Pulmonary artery endothelial cell (primary cell): ENCODE measurements at places on chromosomes 5 and 9. TPM values are rescaled to one million over a fixed set of nuclear protein-coding genes. Genes with fewer than 3 reads are reported as not detected.

GRCh38 chr5:103340717-103341388, 82.3 kb downstream of the MACIR start:
- no peak for DNase-seq

GRCh38 chr5:58394339-58394738, 65.5 kb downstream of the PLK2 start:
- DNase-seq, result no peak

- DNase-seq, result no peak
Observed at GRCh38 chr5:50922942-50923767, 256.7 kb downstream of the PARP8 start.

GRCh38 chr5:73858054-73858453, 232.1 kb downstream of the ARHGEF28 start:
- DNase-seq, result no peak

- no peak for DNase-seq
Observed at GRCh38 chr5:64532212-64532611, 26.4 kb downstream of the RGS7BP start.

DNA sequence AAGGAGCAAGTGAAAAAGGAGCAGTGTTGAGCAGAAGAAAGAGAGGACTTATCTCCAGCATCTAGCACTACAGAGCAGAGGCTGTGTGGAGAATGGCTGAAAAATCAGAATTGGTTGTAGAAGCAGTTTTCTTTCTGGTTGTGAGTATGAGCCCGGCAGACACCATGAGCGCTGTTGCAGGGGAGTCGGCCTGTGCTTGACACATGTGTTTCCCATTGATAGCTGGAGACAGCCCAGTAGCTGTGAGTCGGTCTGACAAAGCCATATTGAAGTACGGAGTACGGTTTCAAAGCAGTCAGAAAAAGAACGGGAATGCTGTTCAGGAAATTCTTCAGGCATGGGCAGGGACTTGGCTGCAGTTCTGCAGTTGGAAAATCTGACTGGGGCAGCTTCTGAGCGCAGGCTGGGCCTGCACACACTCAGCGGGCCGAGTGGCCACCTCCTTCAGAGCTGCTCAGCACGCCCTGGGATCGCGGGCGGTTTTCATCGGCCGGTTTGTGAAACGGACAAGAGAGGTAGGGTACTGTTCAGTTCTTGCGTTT, at the start of gene SGCD:
TSS of gene SGCD (plus strand) at position 447 of the 542 bp plus-strand sequence.
- DNase-seq, result no peak

DNA sequence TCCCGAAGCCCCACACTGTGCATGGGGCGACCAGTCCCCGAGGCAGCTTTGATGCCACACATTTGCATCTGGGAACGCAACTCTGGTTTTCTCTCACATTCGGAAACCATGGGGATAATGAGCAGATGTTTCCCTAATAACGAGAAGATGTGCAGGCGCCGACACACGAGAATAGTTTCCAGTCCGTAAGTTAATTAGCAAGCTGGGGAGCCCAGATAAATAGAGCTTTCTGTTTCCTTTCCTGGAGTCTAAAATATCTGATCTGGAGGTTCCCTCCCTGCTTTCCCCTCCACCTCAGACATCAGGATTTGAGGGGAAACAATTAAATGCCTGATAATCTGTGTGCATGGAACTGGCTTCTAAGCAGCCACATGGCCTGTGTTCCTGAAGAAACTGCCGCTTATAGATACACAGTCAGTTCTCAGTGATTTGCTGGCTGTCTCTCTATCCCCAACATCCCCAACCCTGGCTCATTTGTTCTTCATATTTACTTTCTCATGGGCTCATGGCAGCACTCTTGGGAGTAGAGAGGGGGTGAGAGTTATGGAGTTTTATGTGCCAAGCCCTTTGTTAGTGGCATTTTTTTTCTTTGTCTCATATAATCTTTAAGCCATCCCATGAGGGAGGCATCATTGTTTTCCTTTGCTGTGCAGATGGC, 62.8 kb downstream of the PDZD2 start:
- no peak for DNase-seq

DNA sequence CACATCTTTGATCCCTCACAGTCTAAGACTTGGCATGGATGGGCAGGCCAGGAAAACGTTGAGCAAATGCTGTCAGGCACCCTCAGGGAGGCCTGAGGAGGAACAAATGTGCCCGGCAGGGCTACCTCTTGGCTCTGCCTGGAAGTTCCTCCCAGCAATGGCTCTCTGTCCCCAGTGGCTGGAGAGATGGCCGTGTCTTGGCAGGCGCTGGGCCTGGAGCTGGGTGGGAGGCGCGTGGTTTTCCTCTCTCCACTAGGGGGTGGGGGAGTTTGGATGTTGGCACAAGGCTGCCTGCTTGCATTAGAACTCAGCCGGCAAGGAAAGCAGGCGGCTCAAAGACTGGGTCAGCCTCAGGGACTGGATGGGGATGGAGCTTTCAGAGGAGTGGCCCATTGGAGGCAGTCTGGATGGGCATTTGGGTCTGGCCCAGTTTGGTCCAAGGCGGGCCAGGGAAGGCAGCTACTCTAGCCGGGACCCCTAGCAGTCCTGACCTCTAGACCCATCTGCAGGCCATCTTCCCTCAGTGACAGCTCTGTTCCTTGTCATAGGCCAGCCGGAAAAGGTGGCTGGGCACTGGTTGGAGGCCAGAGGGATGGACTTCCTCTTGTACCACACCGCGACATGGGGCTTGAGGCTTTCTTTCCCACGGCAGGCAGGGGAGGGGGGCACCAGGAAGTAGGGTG, 68.2 kb upstream of the STC2 start:
- no peak for DNase-seq

GRCh38 chr9:79575547-79575946, 3.8 kb downstream of the TLE4 start:
- no peak for DNase-seq

DNA sequence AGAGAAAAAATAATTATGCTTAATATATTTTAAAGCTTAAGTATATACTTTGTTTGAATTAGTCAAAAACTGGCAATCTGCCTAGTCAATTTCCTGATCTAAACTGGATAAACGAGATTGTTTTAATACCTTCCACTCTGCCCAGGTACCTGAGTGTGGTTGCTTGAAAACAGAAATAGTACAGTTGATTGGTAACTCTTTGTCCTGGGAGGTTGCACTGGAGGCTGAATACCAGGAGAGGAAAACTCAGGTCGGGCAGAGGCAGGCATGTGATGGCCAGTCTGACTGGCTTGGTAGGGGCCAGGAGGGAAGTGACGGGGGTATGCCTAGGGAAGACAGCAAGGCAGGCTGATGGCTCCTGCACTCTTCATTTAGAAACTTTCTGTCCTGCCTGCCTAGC, 80.2 kb downstream of the PIK3R1 start:
- DNase-seq, result no peak

DNA sequence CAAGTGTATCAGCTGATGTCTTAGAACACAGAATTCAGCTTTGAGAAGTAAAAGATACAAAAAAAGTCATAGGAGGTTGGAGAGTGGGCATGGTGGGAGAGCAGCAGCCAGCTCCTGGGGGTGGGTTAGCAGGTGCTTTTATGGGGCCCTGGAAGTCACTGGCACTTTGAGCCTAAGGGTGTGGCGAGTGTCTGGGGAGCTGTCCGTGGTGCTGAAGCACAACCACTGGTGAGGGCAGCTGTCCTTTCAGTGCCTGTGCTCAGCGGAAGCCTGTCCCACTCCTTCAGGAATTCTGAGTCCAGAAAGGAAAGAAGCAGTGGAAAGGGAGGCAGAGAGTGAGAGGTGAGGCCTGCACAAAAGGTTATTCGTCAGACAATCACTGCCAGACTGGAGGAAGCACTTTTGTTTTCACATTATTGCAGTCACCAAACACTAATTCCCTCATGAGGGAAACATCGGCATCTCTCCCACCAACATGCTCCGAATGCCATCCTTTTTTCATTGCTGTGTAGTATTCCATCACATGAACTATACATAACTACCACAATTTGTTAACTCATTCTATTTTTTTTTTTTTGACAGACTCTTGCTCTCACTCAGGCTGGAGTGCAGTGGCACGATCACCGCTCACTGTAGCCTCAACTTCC, 59.4 kb upstream of the RAPGEF1 start:
- no peak for DNase-seq

- no peak for DNase-seq
Observed at GRCh38 chr9:134204041-134204440, 39.7 kb upstream of the RNU6ATAC start.

- no peak for DNase-seq
Observed at GRCh38 chr5:75446068-75446467, 65.4 kb downstream of the CERT1 start.

DNA sequence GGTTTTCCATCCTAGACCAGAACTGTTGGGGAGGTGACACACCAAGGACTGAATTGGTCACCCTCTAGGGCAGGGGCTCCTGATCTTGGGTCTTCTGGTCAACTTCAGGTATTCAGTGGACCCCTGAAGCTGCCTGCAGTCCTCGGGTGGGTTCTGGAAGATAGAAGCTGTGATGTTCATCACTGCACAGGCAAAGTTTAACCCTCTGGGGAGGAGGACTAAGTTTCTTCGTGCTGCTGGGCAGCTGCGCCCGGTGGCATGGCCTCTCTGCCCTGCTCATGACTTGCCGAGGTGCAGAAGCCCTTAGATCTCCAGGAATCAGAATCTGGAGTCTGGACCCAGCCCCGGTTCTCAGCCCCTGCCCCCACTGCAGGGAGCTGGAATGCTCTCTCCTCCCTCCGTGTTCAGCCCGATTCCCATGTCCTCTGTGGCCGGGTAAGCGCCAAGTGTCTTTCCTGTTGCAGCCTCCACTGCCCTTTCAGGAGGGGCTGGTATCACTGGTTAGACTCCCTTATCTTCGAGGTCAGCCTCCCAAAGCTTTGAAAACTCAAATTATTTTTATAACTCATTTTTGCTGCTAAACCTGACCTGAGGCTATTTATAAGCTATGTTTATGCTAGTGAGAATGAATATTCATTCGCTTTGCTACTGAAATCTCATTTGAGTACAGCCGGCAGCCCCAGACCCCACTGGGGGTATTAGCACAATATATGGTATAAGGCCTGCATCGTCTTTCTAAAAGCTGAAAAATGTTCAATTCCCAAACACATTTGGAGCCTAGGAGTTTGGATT, 1.7 kb downstream of the LAMC3 start:
- DNase-seq, result no peak

- DNase-seq, result peak; percentile 90
Observed at GRCh38 chr5:10485142-10485795, 43.6 kb downstream of the ROPN1L start.

DNA sequence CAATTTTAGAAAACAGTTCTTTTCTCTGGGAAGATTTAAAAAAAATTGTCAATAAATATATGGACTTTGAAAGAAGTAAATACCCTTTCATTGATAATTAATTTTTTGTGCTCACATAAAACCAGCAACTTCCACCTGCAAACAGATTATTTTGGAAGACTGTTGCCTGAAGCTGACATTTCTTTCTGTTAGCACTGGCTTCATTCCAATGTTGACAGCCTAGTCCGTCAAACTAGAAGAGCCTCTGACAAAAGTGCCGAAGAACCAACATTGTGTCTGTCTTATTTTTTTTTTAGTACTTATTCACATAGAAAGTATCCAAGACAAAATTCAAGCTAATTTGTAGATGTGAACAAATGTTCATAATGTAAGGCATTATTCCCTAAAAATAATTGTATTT, 108.6 kb upstream of the TMEM161B start:
- no peak for DNase-seq

GRCh38 chr9:92151691-92152393, 36.6 kb upstream of the SPTLC1 start:
- no peak for DNase-seq

GRCh38 chr5:133853646-133854365, 114.6 kb downstream of the C5orf15 start:
- no peak for DNase-seq

- DNase-seq, result no peak
Observed at GRCh38 chr9:27282269-27282668, 14.7 kb downstream of the EQTN start.

DNA sequence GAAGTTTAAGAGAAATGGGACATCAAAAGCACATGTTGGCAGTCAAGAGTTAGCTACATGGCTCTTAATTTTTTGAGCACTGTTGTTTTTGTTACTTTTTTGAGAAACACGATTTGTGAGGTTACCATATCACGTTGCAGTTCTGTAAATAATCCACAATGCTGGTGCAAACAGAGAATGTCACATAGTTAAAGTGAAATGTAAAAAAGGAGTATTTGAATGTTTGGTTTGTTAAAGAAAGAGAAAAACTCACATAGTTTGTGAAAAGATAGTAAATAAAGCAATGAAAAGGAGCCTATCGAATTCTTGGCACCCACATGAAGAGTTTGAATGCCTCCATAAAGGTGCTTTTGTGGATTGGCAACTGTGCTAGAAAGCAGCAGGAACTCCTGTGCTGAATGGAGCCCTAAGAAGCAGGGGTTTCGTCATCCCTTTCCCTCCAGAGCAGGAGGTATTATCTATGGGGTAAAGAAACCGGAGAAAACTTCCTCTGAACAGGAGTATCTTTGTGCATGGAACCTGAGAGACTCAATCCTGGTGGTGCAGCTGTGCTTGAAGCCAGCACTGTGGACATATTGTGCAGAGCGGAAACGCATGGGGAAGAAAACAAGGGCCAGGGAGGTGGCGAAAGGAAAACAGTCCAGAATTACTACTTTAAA, 148.5 kb upstream of the OTULINL start:
- no peak for DNase-seq

GRCh38 chr9:3656224-3656623, 130.4 kb upstream of the RFX3 start:
- DNase-seq, result no peak

DNA sequence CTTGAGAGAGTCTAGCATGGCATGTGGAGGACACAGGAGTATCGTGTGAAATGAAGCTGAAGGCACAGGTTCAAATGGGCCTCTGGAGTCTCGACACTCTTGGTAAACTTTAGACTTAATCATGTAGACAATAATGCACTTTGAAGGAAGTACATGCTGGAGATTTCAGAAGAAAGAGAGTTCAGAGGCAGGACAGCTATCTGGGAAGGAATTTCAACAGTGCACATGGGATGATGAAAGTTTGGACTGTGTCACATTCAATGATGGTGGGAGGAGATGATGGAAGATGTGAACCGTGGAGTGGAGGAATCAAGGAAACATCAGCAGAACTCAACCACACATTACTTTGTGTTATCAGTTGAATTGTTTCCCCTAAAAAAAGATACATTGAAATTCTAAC, 88.6 kb upstream of the PAPPA start:
- no peak for DNase-seq

DNA sequence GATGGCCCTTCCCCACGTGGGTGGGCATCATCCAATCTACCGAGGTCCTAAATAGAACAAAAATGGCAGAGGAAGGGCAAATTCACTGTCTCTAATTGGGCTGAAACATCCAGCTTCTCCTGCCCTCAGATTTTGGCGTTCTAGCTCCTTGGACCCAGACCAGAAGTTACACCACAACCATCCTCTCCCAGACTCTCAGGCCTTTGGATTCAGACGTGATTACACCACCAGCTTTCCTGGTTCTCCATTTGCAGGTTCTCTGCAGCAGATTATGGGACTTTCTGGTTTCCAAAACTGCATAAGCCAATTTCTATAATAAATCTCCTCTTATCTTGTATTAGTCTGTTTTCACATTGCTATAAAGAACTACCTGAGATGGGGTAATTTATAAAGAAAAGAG, 73.6 kb upstream of the STARD4 start:
- DNase-seq, result no peak

The ARHGEF28 gene
- 74.8 and 113 TPM in 2 replicates for total RNA-seq

The CDKN2B gene
- 2.3 and 3.5 TPM in 2 replicates for total RNA-seq

The GKAP1 gene
- 0.79 and 2.7 TPM in 2 replicates for total RNA-seq

The TTC23L gene
- under 0.01 and 0.04 TPM in 2 replicates for total RNA-seq

The CCNI2 gene
- 0.04 TPM in 1 of 2 replicates, not detected in the other for total RNA-seq

The DNAJC25 gene
- 3.8 and 4.7 TPM in 2 replicates for total RNA-seq

The MROH2B gene
- total RNA-seq, result 0.04 TPM in 1 of 2 replicates, not detected in the other

The FIBCD1 gene
- total RNA-seq, result not detected in 2 replicates

The PRXL2C gene
- 22.9 and 25.1 TPM in 2 replicates for total RNA-seq

The SLC35A4 gene
- 22.6 and 30.7 TPM in 2 replicates for total RNA-seq

The GTF2H2 gene
- total RNA-seq, result 13.1 and 15.0 TPM in 2 replicates

The ORM2 gene
- total RNA-seq, result not detected in 2 replicates

The CCDC192 gene
- total RNA-seq, result not detected in 2 replicates

The SIT1 gene
- total RNA-seq, result not detected in 2 replicates
